Right renal cortex interstitium (tissue), 3 donors: ENCODE measurements at places on chromosomes 1 and 21. TPM values are rescaled to one million over a fixed set of nuclear protein-coding genes. Genes with fewer than 3 reads are reported as not detected.

Gene PRCC
- polyA plus RNA-seq = 109 TPM

DNA sequence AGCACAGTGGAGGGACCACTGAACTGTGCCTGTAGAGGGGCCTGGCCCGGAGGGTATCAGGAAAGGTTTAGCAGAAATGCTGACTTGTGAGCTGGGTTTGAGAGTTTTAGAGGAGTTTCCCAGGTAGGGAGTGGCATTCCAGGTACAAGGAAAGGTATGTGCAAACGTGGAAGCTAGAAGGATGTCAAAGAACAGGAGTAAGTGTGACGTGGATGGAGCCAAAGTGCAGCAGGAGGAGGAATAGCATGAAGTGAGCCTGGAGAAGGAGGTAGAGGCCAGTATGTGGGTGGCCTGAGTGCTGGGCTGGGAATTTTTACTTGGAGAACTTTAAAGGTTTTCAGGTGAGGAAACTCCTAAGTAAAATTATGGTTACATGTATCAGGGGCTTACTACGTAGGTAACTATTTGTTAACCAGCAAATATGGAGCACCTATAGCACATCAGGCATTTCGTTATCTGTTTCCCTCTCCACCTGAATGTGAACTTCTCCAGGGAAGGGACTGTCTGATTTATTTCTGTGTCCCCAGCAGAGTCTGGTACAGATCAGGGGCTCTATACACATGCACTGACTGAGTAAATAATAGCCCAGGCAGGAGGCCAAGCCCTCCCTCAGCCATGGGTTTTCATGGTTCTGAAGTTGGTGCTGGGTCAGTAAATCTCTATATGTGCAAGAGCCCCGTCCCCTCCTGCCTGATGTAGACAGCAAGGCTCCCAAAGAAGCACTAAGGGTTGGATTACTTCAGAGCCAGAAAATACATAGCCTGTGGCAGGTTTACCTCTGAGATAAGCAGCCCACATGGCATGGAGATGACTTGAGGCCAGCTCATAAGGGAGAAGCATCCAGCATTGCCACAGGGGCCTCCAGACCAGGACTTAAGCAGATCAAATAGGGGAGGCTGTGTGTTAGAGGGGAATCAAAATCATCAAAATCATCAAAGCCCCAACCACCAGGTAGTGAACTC lies 43.4 kb downstream of the CDCP2 start:
- no peak for DNase-seq

DNA sequence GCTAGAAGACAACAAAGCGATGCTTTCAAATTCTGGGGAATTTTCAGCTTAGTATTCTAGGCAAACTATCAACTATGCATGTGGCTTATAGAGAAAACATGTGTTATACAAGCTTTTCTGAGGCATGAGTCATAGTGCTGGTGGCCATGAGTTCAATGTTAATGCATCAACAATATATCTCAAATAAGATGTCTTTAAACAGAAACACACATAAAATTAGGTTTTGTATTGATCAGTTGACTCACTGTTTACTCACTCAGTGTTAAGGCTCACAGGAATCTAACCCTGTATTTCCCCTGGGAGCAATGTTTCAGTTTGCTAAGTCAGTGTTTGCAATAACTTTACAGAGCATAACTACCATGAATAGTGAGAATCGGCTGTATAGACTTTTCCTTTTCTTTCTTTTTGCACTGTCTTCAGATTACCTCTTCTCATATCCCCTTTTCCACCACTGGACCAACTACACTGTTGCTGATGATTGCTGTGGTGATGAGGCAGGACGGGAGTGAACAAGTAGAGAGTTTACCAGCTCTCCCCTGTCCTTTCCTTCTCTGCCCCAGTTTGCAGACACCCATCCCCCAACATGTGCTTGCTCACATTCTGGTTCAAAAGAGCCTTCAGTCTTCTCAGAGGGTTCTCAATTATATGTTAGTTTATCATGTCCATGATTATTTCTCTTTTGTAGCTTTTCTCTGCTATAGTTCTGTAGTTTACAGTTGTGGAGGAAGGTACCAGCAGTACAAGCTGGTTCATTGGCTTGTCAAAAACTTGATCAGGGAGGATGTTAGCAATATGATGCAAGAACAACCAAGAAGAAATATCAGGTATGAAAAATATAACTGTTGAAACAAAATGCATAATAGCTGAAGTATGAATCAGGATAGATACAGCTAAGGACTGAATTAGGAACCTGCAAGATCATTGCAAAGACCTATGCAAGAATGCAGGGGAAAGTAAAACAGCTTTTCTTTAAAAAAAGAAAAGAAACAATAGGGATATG lies 23.9 kb downstream of the CD2 start:
- no peak for DNase-seq

DNA sequence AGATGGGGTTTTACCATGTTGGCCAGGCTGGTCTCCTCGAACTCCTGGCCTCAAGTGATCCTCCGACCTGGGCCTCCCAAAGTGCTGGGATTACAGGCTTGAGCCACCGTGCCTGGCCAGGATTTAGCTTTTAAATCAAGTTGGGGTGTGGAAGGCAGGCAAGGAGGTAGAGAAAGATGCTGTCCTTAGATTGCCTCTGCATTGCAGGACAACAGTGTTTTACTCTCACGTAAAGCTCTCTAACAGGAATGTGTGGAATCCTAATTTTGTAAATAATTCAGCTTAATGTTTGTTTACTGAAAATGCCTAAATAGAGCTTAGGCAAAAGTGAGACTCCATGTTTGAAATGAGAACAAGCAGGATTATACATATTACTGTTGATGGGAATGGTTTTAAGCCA lies 29.5 kb upstream of the TGFB2 start:
- no peak for DNase-seq

GRCh38 chr1:84913555-84913892 lies 20.5 kb upstream of the LPAR3 start:
- no peak for DNase-seq
